Sciatic nerve (tissue), 2 donors: ENCODE measurements at places on chromosomes 4 and X. TPM values are rescaled to one million over a fixed set of nuclear protein-coding genes. Genes with fewer than 3 reads are reported as not detected.
A peak's percentile ranks its signal among the peaks of the same experiment; 100 is the strongest.

- DNase-seq, result no peak
Measured at GRCh38 chr4:147901388-147901787, 169.5 kb downstream of the ARHGAP10 start.

GRCh38 chr4:105345358-105345757 lies 128.5 kb downstream of the PPA2 start:
- DNase-seq, result no peak

GRCh38 chrX:74420196-74421035 lies 877 bp upstream of the SLC16A2 start:
- DNase-seq, result peak; percentile 80

DNA sequence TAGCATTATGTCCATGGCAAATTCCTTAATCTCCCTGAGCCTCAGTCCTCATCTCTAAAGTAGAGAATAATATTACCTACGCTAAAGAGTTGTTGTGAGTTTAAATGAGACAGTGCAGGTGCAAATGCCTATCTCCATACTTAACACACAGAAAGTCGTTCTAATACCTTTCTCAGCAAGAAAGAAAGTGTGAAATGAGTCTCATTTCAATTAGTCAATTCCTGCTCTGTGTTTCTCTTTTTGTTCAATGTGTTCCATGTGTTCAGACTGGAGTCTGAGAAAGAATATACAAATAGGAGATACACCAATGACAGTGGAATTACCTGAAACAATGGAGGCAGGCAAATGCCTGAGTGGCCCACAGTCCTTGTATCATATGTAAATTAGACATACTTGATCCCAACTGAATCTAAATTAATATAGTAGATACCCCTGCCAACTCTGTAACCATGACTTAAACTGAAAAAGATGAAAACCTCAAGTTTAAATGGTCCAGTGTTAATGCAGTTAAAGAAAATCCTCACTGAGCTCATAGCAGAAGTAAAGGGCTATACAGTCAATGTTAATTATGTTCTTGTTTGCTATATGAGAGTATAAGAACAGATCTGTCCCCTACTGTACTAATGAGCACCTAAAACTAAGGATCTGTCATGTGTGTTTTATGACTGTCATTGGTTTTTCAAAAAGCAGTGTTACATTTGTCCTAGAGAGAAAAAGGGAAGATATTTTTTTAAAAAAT lies 68.2 kb downstream of the GPC3 start:
- no peak for DNase-seq

- peak; percentile 69 for DNase-seq
Measured at GRCh38 chrX:107766470-107767150, 9.0 kb downstream of the TSC22D3 start.

- DNase-seq, result no peak
Measured at GRCh38 chr4:7651461-7651921, 216.8 kb upstream of the PSAPL1 start.

DNA sequence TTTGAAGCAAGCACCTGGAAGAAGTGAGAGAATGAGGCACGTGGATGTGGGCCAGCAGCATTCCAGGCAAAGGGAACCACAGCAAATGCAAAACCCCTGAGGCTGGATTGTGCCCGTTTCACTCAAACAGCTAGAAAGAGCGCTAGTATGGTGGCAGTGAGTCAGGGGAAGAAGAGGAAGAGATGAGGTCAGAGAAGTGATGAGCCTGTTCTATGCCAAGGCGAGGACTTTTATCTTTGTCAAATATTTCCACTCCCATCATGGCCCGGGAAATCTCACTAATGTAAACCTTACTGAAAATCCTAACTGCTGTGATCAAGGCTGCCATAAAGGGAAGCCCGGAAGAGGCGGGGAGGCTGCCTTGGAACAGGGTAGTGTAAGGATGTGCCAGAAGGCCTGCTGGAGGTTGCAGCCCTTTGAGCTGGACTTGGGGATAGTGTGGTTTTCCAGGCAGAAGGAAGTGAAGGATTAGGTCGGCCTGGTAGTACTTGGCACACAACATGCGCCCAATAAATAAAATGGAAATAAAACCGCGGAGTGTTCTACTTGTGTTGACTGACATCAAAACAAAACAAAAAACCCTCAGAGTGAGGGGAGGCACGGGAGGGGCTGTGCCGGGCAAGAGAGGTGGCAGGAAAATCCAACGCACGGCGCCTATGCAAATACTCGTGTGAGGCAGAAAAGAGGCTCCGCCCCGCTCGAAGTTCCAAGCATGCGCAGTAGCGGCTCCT lies 1.2 kb upstream of the CDK16 start:
- no peak for DNase-seq

DNA sequence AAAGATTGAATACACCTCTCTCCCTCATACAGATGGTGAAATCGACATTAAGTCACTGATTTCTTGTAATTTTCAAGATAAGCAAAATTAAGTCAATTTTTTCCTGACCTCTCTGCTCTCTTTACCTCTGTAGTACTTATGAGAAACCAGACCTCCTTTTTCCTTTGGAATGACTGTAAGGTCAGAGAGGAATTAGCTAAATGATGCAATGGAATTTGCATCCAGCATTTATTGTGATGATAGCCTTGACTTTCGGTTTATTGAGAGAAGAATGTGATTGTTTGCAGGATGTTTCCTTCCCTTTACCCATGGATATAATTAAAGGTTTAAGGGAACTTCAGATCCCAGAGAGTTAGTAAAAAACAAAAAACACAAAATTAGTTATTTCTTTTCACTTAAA lies 22.4 kb downstream of the STK26 start:
- no peak for DNase-seq

PABPC1L2A gene
- total RNA-seq, result not detected

XAGE1A gene
- not detected for total RNA-seq
